ENCODE measurements at places on chromosomes 7 and 10. TPM values are rescaled to one million over a fixed set of nuclear protein-coding genes. Genes with fewer than 3 reads are reported as not detected.

DNA sequence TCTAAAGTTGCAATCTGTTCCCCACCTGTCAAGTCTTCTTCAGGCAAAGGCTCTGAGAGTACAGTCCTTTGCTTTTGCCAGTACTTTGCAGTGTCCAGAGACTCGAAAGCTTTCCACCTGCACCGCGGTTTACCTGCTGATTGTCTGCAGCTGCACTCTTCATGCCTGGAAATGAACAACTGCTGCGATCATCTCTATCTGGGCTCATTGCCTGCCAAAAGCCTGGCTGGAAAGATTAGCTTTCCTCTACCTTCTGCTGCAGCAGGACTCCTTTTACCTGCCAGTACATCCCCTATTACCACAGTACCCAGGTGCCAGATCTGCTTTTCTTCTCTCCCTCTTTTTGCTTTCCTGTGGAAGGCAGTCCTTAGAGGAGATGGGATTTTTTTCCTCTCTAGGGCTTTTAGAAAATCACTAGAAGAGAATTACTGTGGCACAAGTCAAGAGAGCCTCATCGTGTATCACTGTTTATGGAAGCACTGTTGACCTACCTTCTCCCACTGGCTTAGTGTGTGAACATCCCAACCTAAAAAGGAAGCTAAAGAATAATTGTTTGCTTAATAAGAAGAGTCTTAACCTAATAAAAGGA, 2.2 kb downstream of the STRIP2 start:
- H3K27ac ChIP-seq, result no peak overlapping the region
- H3K4me1 ChIP-seq, result peaks cover 31% of the 10 kb centered on the region
- no peak for DNase-seq
- H3K4me3 ChIP-seq, result no peak overlapping the region
- H3K36me3 ChIP-seq, result no peaks in the 10 kb centered on the region

DNA sequence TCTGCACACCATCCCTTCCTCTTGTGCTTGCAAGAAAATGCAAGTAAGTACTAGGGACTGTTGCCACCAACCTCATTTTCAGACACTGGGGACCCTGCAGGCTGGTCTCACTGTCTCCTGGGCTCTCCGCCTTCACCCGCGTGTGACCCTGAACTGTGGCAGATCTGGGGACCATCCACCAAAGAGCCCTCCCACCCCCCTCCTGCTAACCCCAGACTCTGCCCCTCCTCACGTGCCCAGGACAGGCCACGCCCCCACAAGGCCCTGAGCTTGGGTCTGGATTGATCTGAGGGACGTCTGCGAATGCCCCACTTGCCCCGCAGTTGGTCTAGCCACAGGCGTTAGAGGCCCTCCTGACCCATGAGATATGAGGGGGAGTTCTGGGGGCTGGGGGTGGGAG, 8.1 kb downstream of the CNPY1 start:
- no peaks in the 10 kb centered on the region for H3K36me3 ChIP-seq
- DNase-seq, result peak; percentile 78
- H3K4me3 ChIP-seq, result no peak overlapping the region
- no peaks in the 10 kb centered on the region for H3K4me1 ChIP-seq
- H3K27me3 ChIP-seq, result peaks cover 25% of the 10 kb centered on the region

DNA sequence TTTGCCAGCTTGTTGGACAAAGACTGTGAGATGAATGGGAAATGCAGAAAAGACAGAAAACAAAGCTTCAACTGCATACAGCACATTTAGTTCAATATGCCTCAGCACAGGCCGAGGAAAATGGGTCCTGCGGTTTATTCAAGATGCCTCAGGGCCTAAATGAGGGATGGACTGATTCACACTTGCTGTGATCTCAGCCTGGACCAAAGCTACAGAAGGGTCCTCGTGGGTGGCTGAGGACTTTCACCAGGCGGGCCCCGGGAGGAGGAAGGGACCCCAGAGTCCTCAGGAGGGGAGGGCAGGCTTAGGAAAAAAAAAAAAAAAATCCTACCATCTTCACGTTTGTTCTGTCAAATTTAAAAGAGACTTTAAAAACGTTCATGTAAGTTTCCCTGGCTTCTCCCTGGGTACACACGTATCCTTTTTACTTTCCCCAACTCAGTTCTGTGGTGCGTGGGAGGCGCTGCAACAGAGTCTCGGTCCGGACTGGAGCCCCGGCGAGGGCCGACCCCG, 624 bp upstream of the ZNF783 start:
- H3K4me3 ChIP-seq, result peak overlapping the region; percentile 78
- DNase-seq, result no peak
- peak overlapping the region; percentile 96 for H3K27ac ChIP-seq
- peaks cover 18% of the 10 kb centered on the region for H3K36me3 ChIP-seq
- H3K4me1 ChIP-seq, result peaks cover 10% of the 10 kb centered on the region

The GAD2 gene
- not detected for total RNA-seq

The MTPN gene
- total RNA-seq, result 117 TPM

The C10orf71 gene
- total RNA-seq, result not detected
